ENCODE measurements at places on chromosomes 3 and 15.

DNA sequence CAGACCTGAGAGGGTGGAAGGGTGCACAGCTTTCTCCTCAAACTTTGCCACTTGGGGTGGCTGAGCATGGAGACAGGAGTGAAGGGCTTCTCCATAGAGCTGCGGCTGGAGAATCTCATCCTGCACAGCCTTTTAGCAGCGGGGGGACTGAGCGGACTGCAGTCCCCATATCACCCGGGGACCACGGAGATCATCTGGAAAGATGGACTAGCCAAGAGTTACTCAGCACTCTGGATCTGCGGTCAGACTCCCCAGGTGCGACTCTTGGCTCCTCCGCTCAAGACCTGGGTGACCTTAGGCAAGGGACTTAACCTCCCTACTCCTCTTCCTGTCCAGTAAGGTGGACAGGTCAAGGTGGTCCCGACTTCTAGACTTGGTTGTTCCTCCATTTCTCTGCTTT, 125.8 kb upstream of the MEF2A start:
- no peak for DNase-seq

- DNase-seq: no peak
Observed at GRCh38 chr15:47587940-47588802, 129.1 kb upstream of the SEMA6D start.

GRCh38 chr3:176376531-176376930, 820.8 kb downstream of the TBL1XR1 start:
- no peak for DNase-seq

- no peak for DNase-seq
Observed at GRCh38 chr15:73737535-73737934, 15.6 kb downstream of the INSYN1 start.

GRCh38 chr15:99727733-99728132, 5.5 kb downstream of the LYSMD4 start:
- DNase-seq: no peak

DNA sequence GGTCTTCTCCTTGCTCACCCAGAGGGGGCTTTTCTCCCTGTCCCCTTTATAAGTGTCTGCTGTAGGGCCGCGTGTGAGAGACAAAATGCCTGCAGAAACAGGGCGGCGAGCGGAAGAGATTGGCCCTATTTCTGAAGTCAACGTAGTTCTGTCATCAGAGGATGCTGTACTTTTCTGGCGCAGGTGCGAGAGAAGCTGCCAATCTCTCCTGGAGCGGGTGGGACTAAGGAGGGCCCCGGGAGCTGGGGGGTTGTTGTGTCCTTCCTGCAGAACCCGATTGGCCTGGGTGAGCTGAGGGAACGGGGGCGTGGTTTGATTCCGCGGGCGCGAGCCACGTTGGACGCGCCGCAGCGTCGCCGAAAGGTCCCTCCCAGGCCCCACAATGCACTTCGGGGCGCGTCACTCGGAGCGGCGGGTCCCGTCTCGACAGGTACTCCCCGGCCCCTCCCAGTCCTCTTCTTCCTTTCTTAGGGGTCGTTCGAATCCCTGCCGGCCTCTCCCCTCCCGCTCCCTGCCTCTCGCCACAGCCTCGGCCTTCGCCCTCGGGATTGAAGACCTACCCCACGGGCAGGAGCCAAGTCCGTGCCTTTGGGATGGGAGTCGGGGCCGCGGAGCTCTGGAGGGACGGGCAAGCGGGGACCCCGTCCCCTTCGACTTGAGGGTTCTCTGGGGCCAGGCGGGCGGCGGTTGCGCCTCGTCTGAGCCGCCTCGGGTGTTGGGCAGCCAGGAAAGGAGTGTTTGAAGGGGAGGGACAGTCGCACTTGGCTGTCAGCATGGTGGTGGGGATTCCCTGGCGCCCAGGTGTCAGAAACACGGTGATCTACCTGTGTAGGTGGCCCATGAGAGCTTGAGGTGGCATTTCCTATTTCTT, at the start of gene SEC22A:
SEC22A (plus strand) TSS at position 387 of the 871 bp plus-strand sequence. CDS start 7,275 bp downstream, outside the sequence.
- peak; percentile 85 for DNase-seq

GRCh38 chr3:55711646-55712045, 224.5 kb upstream of the WNT5A start:
- DNase-seq: no peak

DNA sequence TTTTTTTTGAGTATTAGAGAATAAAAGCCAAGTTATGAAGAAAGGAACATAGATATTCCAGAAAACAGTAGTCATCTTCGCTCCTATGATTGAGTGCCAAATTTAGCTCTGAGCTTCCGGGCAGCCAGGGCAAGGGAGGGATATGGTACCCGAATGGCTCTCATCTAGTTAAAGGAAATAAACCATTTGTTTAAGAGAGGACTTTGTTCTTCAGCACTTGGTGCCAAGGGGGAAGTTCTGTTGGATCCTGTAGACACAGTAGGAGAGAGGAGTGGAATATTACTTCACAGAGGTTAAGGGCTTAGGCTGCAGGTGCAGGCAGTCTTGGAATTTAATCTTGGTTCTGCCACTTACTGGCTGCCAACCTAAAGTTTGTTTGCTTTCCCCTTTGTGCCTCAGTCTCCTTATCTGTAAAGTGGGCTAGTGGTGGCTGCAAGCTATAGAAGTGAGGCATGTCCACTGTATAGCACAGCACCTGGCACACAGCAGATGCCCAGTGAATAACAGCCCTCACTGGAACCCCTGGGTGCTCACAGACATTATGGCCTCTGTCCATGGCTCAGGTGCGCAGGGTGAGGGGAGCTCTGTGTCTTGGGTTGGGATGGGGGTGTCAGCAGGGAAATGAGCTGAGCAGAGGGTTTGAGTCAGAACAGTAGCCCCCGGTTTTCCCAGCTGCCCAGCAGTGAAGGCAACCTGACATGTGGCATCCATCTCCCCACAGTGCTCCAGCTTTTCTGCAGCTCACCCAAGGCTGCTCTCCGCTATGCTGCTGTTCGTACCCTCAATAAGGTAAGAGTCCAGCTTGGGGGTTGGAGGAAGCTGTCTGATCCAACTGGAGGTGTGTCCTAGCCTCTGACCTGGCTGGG, 10.4 kb downstream of the COPG1 start:
- no peak for DNase-seq

DNA sequence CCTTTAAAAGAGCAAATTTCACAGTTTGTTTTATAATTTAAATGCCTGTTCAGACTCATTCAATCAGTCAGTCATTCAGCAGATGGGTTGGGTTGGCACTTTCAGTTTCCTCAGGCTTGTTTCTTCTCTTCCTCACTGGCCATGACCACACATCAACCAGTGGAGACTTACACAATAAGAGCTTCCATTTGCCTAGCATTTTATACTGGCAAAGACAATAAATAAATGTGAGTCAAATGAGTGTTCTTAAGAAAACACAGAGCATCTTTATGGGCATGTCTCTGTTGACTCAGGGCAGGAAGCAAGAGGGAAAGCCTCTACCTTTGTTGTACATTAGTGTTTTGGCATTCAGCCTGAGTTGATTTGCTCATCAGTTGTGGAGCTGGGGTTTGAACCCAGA, 122.6 kb downstream of the EPHB1 start:
- no peak for DNase-seq

GRCh38 chr3:57065588-57065987, 5.1 kb downstream of the SPATA12 start:
- no peak for DNase-seq

- DNase-seq: no peak
Observed at GRCh38 chr15:41417418-41418195, 712 bp downstream of the RTF1 start.

- DNase-seq: no peak
Observed at GRCh38 chr3:179147514-179147872, 664 bp upstream of the PIK3CA start.

- DNase-seq: no peak
Observed at GRCh38 chr3:36405190-36405589, 24.9 kb downstream of the STAC start.
